ENCODE measurements at places on chromosomes 2 and 18. TPM values are rescaled to one million over a fixed set of nuclear protein-coding genes. Genes with fewer than 3 reads are reported as not detected.

DNA sequence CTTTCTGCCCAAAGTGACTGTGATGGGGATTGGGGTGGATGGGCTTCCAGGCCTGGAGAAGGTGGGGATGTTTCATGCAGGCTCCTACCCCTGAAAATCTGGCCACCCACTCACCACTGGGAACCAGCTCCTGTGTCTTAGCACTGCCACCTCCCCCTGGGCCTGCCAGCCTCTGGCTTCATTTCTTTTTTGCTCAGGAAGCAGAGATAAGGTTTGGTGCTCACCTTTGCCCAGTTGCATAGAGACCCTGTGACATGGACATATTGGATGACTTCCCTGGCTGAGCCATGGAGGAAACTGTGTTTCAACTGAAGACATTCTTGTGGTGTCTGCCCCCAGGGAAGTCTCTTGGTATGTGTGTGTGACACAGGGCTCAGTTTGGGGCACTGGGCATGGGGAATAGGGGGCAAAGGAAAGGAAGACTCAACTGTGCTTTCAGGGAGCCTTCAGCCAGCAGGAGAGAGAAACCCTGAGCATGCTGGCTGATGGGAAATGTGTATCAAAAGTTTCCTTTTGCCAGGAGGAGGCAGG lies 16.7 kb downstream of the CTIF start:
- no peak for DNase-seq

GRCh38 chr2:191299866-191300265 lies 54.7 kb downstream of the MYO1B start:
- DNase-seq, result no peak

DNA sequence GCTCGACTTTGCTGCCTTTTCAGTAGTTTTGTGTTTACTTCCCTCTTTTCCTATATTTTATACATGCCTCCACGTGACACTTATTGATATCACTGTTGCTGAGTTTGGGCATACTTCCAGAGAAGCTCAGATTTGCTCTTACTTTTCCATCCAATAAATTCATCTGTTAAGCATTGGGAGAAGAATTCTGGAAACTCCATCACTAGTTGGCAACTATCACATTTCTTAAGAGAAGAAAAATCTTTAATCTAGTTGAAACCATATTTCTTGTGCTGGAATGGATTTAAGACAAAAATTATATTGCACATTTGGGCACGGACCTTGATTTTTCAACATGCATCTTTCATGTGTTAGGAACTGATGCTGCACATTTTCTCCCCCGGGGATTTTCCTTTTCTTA lies 52.6 kb upstream of the CPO start:
- DNase-seq, result no peak

The GPC1 gene
- 39.4 TPM for total RNA-seq

The RGPD4 gene
- total RNA-seq, result 0.07 TPM

The UGT1A3 gene
- total RNA-seq, result not detected

GRCh38 chr2:218701806-218702205 lies 8.8 kb upstream of the TTLL4 start:
- DNase-seq, result no peak

- no peak for DNase-seq
Measured at GRCh38 chr2:150389447-150389846, 98.0 kb downstream of the RND3 start.

DNA sequence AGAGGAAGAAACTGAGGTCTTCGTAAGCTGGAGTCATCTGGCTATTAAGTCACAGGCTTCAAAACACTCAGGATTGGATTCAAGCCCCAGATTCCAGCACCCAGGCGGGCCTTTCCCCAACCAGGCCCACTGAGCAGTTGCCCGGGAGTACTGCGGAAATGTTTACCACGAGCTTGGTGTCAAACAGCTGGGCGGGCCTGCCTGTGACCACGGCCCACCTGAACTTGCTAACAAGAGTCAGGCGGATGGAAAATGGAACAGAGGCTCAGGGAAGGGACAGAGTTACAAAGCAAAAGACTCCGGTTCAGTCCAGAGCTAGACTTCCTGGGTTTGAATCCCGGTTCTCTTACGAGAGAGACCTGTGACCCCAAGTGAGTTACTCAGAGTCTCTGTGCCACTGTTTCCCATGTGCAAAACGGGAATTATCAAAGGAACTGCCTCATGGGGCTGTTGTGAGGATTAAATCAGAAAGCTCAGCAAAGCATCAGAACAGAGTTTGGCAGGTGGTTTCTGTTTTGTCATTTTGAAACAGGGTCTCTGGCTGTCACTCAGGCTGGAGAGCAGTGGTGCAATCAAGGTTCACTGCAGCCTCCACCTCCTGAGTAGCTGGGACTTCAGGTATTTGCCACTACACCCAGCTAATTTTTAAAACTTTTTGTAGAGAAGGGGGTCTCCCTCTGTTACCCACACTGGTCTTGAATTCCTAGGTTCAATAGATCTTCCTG lies 49.0 kb upstream of the TFCP2L1 start:
- DNase-seq, result no peak

GRCh38 chr18:9048236-9048635 lies 54.3 kb upstream of the NDUFV2 start:
- no peak for DNase-seq

The TMEM198 gene
- 8.8 TPM for total RNA-seq

DNA sequence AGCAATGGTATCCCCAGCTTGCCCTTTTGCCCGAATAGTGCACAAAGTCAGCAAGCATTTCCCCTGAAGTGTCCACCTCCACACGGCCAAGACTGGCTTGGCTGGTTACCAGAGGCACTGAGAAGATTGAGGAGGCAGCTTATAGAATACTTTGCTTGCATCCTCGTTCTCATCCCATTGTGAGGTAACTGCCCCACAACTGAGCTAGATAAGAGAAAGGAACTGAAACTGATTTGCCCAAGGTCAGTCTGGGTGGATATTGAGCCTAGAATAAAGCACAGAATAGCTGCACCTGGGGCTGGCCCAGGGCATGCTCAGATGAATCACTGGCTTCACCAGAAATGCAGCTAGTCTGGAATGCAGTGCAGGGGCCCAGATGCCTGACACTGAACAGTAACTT lies 32.7 kb upstream of the MAP4K3 start:
- peak; percentile 50 for DNase-seq

The HOXD10 gene
- not detected for total RNA-seq

DNA sequence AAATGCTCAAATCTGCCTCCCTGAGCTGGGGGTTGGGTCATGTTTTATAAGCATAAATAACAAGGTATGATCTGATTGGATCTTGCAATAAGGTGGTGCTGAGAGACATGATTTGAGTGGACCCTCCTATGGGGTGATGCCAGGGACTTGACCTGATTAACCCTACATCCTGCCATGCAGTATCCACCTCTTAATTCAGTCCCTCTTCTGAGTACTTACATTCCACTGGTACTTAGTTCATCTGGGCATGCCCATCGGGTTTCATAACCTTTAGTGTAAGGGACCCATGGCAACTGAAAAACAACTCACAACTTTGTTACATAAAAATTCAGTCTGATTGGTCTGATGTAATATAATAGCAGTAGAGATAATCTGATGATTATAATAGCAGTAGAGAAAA lies 397.9 kb upstream of the HNMT start:
- no peak for DNase-seq

- no peak for DNase-seq
Measured at GRCh38 chr2:60925994-60926740, 44.8 kb downstream of the REL start.

- DNase-seq, result peak; percentile 65
Measured at GRCh38 chr2:27798948-27799645, 27.6 kb downstream of the MRPL33 start.

The DPY30 gene
- 148 TPM for total RNA-seq

GRCh38 chr2:218014706-218015585 lies 12.2 kb upstream of the TNS1 start:
- no peak for DNase-seq

The EVA1A gene
- total RNA-seq, result 0.68 TPM

The TAF4B gene
- 20.4 TPM for total RNA-seq

The PSD4 gene
- total RNA-seq, result 1.0 TPM

DNA sequence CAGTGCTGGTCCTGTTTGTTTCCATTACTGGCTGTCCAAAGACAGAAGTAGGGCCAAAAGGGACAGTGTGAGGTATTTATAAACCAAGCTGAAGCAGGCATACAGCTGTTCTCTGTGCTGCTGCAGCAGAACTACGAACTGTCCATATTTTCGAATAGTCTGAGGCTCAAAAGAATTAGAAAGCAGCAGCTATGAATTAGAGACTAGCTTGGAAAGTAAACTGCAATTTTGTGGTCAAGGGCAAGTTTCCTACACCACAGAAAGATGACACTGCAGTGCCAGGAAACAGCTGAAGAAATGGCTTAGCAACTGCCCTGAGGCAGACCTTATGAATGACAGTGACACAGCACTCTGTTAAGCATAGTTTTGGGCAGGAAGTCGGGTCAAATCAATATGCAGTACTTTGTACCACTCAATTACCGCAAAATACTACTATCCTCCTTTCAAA lies 125.3 kb downstream of the TMEM131 start:
- DNase-seq, result no peak

DNA sequence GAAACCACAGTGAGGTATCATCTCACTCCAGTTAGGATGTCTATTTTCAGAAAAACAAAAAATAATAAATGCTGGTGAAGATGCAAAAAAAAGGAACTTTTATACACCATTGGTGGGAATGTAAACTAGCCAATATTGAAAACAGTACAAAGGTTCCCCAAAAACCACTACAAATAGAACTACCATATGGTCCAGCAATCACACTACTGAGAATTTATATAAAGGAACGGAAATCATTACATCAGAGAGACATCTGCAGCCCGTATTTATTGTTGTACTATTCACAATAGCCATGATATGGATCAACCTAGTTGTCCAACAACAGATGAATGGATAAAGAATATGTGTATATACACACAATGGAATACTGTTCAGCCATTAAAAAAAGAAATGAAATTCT lies 52.0 kb downstream of the ORC4 start:
- no peak for DNase-seq

DNA sequence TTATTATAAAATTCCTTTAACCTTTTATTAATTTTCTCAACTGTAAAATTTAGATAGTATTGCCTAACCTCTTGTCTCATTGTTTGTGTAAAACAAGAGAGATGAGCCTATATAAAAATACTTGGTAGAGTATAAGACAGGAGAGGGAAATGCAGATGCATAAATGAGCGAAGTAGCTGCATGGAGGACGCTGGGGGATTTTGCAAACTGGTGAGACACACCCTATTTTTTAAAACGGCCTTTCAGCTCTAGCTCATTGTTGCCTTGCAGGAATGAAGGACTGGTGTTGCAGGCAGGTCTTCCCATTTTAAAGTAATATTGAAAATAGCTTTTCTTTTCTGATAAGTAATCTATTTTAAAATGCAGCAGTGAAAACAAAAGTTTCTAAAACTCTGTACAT lies 435.3 kb upstream of the HNRNPA3 start:
- DNase-seq, result no peak

GRCh38 chr2:239819974-239820555 lies 205.1 kb downstream of the NDUFA10 start:
- peak; percentile 17 for DNase-seq

- DNase-seq, result no peak
Measured at GRCh38 chr2:210162466-210163124, 8.6 kb downstream of the KANSL1L start.

The RAX gene
- total RNA-seq, result 0.37 TPM

DNA sequence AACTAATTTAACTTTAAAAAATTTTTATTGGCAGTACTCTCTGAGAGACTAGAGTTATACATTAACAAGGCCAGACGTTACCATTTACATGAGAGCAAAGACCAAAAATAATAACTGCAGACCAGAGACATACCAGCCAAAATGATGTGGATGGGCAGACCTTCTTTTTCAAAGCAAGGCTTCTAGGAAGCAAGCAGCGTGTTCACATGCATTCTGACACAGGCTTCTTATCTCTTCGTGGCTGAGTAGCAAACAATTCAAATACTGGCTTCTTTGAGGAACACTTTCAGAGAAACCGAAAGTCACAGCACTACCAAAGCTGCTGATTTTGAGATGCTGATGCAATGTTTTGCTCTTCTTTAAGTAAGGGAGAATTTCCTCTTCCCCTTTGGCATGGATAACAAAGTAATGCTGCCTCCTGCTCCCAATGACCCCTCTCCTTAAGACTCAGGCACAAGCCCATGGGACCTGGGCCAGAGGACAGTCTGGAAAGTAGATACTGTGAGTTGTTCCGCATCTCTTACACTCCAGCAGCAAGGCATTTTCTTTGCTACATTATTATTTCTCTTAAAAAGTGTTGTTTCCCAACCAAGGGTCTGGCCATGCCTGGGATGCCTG lies 181.9 kb downstream of the MREG start:
- no peak for DNase-seq

The DPP10 gene
- total RNA-seq, result 11.3 TPM

The DCDC2C gene
- not detected for total RNA-seq

DNA sequence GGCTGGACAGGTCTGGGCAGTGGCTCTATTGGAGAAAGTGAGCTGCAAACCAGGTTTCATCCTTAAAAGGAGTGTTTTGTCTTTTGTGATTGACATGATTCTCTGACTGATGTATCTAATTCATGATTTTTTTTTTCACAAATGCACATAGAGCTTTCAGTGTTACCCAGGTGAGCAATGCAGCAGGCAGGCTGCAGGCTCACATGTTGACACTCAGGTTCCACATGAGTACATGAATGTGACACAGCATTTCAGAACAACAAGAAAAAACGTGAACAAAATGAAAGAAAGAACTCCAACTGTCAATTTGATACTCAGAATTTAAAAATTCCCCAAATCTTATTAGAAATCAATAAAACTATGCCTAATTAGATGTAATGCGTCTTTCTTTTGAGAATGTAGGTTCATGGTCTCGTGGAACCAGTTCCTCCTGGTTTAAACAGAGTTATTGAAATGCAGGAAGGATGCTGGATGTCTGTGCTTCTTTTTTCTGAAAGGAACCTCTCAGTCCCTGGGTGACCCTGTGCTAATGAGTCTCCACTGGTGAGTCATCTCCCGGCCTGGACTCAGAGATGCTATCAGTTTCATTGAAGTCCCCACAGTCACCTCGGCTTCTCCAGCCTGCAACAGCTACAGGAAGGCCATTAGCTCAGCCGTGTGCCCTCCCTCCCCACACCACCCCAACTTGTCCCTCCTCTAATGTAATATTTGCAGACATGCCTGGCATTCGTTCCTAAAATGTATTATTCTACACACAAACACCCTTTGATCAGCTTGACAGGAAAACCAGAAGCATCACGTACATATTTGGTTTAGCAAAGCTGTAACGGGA lies 430.4 kb downstream of the LPIN1 start:
- DNase-seq, result no peak

- DNase-seq, result no peak
Measured at GRCh38 chr2:23286758-23287704, 97.9 kb upstream of the KLHL29 start.

The ASAP2 gene
- total RNA-seq, result 11.0 TPM

The IL36G gene
- total RNA-seq, result not detected

The FBXO15 gene
- 0.48 TPM for total RNA-seq
